ENCODE measurements at places on chromosomes 2 and 18.
A peak's percentile ranks its signal among the peaks of the same experiment; 100 is the strongest.

- DNase-seq: no peak
These were observed 148.2 kb downstream of the NDUFA10 start for GRCh38 chr2:239876948-239877289.

DNA sequence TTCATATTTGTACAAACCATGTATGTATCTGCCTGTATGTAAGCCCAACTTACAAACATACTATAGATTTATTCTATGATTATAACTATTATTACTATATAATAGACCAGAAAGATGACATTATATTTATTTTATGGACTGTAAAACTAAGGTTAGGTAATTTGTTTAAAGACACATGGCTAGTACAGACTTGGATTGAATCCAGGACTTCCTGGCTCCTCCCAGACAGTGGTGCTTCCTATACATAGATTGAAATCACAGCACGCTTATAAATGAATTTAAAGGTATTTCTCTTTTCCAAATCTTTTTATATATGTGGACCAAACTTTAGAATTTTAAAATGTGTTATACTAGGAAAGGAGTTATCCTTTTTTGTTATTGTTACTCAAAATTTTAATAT lies 151.6 kb upstream of the MYO3B start:
- DNase-seq: no peak

- DNase-seq: no peak
These were observed 132.9 kb downstream of the NR4A2 start for GRCh38 chr2:156199588-156199987.

GRCh38 chr2:20879221-20879620 lies 56.3 kb upstream of the LDAH start:
- no peak for DNase-seq

DNA sequence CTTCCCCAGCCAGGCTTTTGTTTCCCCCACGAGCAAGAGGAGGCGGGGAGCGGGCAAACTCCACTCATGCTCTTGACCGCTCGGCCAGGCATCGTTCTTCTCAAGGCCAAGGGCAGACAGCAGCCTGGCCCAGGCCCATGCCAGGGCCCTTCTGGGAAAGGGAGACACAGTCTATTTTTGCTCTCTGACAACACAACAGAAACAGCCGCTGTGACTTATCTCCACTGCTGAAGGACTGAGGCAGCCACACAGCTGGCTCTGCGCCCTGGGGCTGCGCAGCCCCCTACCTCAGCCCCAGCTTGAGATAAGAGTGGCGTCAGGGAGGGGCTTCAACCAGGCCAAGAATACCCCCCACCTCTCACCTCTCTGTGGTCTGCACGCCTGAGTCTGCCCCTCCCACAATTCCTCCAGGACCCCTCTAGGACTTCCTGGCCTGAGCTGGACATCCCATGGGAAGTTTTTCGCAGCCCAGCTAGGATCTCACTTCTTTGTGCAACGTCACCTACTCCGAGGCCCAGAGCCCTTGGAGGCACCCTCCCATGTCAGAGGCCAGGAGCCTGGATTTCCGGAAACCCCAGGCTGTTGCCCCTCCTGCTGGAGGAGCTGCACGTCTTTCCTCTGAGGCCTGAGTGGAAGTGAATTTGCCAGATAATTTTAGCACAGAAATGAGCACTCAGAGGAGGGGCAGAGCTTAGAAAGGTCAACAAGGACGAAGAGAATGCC lies 118.9 kb upstream of the OTOS start:
- DNase-seq: no peak

- no peak for DNase-seq
These were observed 578.1 kb downstream of the PIK3C3 start for GRCh38 chr18:42533009-42533575.

- peak; percentile 64 for DNase-seq
These were observed 786.4 kb downstream of the RNF144A start for GRCh38 chr2:7703543-7704144.

- no peak for DNase-seq
These were observed 77.5 kb downstream of the STPG4 start for GRCh38 chr2:47077442-47078117.

- DNase-seq: no peak
These were observed 58.6 kb downstream of the ZEB2 start for GRCh38 chr2:144461308-144461766.

GRCh38 chr2:60707750-60708371 lies 48.2 kb upstream of the PAPOLG start:
- DNase-seq: peak; percentile 7

DNA sequence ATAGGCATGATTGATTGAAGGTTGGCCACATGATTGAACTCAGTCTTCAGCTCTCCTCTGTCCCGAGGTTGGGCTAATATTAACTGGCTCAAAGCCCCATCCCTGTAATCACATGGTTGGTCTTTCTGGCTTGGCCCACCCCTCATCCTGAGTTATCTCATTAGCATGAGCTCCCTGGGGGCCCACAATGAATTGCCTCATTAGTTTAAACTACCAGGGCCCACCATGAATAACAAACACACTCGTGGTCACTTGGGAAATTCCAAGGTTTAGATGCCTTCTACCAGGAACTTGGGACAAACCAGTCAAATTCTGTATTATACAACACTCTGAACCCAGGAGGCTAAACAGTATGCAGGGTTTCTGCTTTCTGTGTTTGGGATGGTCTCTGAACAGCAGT lies 121.7 kb upstream of the B3GNT2 start:
- no peak for DNase-seq

- DNase-seq: no peak
These were observed 10.8 kb downstream of the GALNT1 start for GRCh38 chr18:35592298-35592697.

DNA sequence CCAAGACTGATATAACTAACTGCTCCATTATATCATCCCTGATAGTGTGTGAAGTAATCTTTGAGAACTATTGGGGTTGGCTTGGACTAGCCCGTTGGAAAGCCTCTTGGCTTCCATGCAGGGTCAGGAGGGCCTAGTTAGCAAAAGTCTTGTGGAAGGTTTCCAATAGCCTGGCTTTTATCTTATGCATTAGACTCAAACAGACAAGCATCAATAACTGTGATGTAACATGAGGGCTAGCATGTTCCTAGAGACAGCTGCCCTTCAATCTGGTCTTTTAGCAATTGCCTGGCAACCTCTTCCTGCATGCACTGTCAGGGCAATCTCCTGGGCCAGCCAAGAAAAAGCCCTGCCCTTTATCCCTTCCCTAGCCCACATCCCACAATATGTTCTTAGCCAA lies 18.2 kb downstream of the SLC8A1 start:
- DNase-seq: no peak

GRCh38 chr2:18413676-18414396 lies 146.6 kb downstream of the RDH14 start:
- DNase-seq: no peak

GRCh38 chr2:37459095-37459981 lies 114.9 kb downstream of the QPCT start:
- DNase-seq: no peak

Data from NCI-H1930 (cell line).